ENCODE measurements at places on chromosomes 7 and 10.

- no peak for DNase-seq
Observed at GRCh38 chr7:28570970-28571288, 158.6 kb downstream of the CREB5 start.

DNA sequence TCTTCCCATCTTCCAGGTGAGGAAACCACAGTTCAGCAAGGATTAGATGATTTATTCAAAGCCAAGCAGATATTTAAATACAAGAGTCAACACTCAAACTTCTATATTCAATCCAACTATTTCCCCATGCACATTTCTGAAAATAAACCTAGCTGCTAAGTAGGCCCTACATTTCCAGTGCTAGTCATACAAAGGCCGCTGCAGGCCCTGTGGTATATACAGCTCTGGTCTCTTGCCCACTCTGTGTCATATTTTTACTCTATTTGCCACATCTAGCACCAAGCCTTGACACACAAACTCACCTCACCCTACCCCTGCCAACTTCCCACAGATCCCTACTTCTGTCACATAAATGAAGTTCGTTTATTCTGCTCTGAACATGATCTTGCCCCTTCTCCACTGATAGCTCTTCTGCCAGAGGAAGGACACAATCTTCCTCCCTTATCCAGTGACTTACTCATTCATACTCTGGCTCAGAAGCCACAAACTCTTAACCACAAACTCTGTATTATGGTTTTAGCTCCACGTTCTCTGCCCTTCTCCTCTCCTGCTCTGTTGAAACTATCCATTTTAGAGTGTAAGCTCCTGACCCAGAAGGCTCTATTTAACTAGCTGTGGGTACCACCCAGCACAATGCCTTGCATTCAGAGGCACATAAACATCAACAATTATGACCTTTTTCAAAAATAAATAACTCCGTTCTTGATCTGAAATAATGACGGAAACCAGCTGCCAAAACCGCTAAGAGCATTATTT, 180.7 kb downstream of the CPEB3 start:
- no peak for DNase-seq

GRCh38 chr10:120749072-120749471, 102.1 kb upstream of the WDR11 start:
- no peak for DNase-seq

- DNase-seq = no peak
Observed at GRCh38 chr10:5457741-5458140, 41.6 kb downstream of the CALML5 start.

- DNase-seq = peak; percentile 15
Observed at GRCh38 chr7:21542891-21543527, at the start of gene DNAH11. DNAH11 (plus strand) TSS chr7:21543039; CDS start chr7:21543246, 207 bp downstream.

- no peak for DNase-seq
Observed at GRCh38 chr7:87498893-87499292, 23.4 kb upstream of the ABCB4 start.

DNA sequence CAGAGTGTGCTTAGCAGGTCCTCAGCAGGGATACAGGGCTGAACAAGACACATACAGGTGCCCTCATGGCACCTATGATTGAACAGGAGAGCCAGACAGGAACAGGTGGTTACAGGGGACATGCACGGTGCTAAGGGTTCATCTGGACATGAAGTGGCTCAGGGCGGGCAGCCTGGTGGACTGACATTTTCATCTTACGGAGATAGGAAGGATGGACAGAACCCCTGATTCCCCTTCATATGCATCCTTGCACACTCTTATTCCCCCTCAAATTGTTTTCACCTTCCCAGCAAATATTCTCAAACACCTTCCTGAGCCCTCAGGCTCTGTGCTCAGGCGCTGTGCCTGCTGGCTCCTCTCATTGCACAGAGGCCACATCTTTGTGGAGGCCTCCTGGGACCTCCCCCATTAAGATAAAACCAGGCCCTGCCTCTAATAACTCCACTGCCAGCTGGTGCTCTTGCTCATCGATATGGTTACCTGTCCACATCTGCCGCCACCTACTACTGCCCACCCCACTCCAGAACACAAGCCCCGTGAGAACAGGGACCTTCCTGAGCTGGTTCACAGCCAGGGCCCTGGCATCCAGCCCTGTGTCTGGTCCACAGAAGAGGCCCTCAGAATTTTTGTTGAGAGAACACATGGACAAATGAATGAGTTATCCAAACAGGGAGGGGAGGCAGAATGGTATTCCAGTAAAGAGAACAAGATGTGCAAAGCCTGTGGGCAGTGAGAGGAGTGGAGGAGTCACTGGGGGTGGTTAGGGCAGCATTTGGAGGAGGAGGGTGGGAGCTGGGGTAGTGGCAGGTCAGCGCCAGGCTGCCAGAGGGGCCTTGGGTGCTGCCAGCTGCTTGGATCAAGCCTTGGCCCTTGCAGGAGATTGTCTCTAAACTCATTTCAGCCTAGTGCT, 68.9 kb upstream of the AQP1 start:
- DNase-seq = no peak

GRCh38 chr7:114548081-114548980, 133.7 kb downstream of the FOXP2 start:
- DNase-seq = no peak

- no peak for DNase-seq
Observed at GRCh38 chr7:380139-380485, 90.1 kb downstream of the FOXL3 start.

DNA sequence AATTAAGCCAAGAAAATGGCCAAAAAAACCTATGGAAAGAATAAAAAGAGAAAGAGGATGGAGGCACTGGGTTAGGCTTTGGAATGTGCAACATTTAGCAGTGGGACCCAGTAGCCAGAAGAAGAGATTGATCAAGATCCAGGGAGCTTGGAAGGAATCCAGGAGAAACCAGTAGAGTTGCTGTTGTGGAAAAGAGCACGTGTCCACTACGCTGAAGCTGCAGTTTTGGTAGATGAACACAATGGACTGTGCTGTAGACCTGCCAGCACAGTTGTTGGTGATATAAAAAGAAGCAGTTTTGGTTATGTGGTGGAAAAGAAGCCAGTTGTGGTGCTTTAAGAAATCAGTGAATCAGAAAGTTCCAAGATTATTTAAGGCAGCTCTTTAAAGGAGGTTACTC, 802.2 kb upstream of the POM121L12 start:
- no peak for DNase-seq

DNA sequence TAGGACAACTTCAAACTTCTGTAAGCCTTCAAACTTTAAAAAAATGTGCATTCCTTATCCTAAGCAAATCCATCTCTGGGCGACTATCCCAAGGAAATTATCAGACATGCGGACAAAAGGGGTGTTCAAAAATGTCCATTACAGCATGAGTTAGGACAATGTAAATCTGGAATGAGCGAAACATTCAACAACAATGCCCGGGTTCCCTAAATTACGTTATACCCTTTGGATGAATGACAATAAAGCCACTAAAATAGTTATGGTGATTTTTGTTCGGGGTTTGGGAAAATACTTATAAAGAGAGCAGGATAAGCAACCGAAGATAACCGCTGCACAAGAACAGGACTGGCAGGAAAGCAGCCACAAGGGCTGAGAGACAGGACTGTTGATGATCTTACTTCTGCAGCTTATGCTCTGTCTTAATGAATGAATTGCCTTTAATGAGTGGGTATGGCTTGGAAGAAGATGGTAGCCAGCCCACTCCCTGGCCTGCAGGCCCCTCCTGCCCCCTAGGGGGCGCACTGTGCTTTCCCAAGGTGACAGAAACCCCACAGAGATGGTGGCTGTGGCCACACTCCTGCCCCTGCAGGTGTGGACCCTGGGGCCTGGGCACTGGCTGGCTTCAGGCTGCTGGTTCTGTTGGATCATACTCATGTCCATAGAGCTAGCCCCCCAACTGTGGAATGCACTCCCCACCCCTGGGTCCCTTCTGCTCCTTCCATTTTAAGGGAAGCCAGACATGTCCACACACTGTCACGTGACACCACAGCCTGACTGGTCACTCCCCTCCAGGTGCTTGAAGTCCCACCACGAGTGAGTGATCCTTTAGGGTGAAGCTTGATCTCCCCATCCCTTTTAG, 45.0 kb downstream of the ZCCHC24 start:
- DNase-seq = no peak

- DNase-seq = no peak
Observed at GRCh38 chr10:70267161-70267933, 16.5 kb downstream of the NPFFR1 start.

DNA sequence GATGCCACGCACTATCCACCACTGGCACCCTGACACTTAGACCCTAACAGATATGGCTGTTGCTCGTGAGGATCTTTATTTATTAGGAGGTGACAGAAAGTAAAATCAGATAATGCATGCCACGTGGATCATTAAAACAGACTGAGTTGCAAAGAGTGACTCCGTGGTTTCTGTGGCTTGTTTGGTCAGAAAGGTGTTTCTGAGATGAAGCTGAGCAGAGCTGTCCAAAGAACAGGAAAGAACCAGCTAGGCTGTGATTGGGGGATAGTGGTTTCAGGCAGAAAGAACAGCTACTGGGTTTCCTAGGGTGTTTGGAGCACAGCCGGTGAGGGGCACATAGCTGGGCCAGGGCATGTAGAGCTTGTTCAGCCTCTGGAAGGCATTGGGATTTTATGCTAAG, 34.4 kb downstream of the CSGALNACT2 start:
- DNase-seq = no peak

- no peak for DNase-seq
Observed at GRCh38 chr10:95395947-95396449, 105.2 kb upstream of the PDLIM1 start.

- no peak for DNase-seq
Observed at GRCh38 chr7:34776748-34777358, 118.8 kb downstream of the NPSR1 start.

GRCh38 chr10:19592276-19592675, 224.0 kb upstream of the PLXDC2 start:
- DNase-seq = no peak

DNA sequence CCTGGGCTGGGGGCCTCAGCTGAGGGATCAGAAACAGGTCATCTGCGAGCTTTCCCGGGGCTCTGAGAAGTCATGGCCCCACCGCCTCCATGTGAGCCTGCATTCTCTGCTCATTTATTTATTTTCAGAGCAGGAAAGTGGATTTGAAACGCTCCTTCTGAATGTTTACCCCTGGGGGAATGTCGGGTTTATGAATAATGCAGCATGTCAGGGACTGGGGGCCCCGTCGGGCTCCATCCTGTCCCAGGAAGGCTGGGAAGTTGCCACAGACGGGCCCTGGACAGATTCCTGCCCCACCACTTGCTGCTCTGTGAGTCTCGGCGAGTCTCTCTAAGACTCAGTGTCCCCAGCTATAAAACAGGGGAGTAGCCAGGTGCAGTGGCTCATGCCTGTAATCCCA, 11.9 kb upstream of the GTF2IRD1 start:
- no peak for DNase-seq

- no peak for DNase-seq
Observed at GRCh38 chr7:115496006-115496405, 534.6 kb downstream of the TFEC start.

- DNase-seq = no peak
Observed at GRCh38 chr7:128304212-128304611, 39.5 kb downstream of the RBM28 start.

GRCh38 chr10:5959581-5960069, 17.7 kb downstream of the IL15RA start:
- DNase-seq = no peak

DNA sequence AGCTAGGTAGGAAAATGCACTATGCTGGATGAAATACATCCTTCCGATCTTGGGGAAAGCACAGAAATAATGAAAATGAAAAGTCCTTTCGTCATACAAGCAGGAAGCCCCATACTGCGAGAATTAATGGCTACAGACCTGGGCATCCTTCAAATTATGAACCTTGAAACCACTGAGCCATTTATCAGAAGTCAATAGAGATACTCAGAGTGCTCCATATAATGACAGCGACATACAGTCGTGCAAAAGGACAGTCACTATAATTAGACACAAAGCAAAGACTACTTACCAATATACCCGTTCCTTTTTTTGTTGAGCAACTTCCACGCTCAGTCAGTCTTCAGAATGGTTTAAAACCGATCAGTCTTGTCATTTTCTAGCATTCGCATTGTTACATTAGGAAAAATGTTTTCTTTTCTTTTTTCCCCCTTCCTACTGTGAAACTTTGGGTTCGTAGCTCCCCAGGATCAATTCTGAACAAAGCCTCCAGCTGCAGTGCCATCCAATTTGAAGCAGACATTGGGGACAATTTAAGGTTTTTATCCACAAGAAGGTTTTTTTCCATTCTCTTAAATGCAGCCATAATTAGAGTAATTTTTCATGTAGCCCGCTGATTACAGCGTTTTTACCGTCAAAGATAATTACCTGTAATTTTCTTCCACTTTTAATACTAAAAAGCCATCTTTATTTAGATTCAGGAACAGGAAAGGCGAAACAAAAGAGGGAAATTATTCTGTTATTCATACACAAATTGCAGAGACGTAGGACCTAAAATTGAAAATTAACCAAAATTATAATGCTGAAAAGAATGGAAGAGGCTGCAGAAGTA, 6.4 kb downstream of the DLX6 start:
- DNase-seq = no peak

- DNase-seq = no peak
Observed at GRCh38 chr10:122213766-122214165, 57.3 kb upstream of the BTBD16 start.

DNA sequence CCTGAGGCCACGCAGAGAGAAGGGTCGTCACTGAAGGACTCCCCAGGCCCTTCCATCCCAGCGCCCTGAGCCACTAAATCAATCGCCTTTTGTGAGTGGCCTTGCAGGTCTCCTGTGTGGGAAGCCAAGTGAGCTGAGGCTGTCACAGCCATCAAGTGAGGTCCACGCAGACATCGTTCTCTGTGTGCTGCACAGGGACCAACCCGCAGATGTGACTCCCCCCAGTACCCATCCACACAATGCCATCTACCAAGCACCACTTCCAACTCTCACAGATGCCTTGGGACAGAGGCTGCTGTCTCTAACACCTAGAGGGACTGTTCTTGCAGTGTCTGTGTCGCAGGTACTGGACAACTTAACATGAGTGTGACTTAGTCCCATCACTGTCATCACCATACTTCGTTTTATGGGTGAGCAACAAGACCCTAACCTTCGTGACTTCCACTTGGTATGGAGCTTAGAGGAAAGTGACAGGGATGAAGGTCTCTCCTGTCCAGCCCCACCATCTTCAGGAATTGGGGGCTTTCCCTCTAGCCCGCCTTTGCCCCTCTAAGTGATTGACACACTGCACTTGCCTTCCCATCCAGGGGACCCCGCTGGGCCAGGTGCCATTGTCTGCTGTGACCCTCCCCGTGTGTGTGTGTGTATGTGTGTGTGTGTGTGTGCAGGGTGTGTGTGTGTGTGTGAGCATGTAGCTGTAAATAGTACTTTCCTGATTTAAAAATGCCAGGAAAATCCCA, 51.4 kb upstream of the TMEM72 start:
- no peak for DNase-seq

- DNase-seq = no peak
Observed at GRCh38 chr7:121397822-121398221, 1.7 kb upstream of the FAM3C start.

DNA sequence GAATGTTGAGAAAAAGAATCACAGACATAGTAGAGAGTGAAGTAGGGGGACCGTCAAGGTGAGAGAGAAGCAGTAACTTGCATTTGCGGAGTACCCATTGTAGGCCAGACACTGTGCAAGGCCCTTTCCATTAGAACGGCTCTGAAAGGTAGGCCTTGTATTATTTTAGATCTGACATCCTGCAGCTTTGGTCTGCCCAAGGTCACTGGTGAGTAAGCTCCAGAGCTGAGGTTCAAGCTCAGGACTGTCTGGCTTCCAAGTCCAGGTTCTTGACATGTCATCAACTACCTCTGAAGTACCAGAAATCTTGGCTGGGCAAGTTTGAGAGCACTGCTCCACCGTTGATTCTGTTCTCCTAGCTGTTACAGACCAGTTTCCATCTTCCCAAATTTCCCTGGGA, 13.2 kb upstream of the EVX1 start:
- DNase-seq = no peak
